T47D (cell line): ENCODE measurements at places on chromosomes 12 and 14.
A peak's percentile ranks its signal among the peaks of the same experiment; 100 is the strongest.

DNA sequence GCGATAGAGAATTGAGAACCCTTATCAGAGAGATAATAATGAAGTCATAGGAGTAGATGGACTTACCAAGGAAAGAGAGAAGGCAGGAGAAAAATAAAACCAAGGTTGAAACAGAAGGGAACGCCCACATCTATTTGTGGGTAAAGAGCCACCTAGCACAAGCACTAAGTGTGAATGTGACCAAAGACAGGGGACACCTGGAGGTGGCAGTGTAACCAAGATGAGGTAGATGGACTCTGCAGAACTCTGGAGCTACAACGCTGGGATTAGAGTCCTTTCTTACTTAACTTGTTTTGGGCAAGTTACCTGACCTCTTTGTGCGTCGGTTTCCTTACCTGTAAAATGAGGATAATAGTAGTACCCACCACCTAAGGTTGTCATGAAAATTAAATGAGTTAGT is 101.9 kb downstream of the SLC5A8 start:
- peak; percentile 50 for DNase-seq

GRCh38 chr12:88503281-88503703 is 77.0 kb downstream of the KITLG start:
- DNase-seq = no peak

- no peak for DNase-seq
These were observed 3.9 kb upstream of the GDF11 start for GRCh38 chr12:55739025-55739378.

GRCh38 chr14:73749706-73750530 is 35.7 kb upstream of the PNMA1 start:
- no peak for DNase-seq

- DNase-seq = no peak
These were observed 195.7 kb upstream of the LRIG3 start for GRCh38 chr12:59115995-59116394.

DNA sequence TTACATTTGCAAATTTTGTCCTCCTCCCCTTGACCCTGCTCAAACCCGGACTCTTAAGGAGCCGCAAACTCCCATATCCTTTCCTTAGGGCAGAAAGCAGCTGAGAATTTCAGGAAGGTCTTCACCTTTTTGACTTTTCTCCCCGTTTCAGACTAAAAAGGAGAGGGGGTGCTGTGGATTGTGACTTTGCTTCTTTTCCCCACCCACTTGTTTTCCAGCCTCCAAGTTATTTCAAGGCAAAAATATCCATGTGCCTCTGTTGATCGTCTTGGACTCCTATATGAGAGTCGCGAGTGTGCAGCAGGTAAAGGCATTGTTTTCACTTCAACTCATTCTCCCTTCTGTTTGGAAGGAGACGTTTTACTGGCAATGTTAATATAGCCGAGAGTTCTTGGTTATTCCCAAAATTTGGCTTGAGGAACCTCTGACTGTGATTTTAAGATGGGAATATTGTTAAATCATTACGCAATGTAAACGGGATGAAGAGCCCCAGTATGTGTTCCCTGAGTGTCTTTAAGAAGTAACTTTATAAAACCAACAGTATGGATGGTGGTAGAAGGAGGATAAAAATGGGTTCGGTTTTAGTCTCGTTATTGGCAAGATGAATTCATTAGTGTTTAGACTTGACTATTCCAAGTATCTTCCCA is 663 bp downstream of the LRRK2 start:
- DNase-seq = peak; percentile 44

DNA sequence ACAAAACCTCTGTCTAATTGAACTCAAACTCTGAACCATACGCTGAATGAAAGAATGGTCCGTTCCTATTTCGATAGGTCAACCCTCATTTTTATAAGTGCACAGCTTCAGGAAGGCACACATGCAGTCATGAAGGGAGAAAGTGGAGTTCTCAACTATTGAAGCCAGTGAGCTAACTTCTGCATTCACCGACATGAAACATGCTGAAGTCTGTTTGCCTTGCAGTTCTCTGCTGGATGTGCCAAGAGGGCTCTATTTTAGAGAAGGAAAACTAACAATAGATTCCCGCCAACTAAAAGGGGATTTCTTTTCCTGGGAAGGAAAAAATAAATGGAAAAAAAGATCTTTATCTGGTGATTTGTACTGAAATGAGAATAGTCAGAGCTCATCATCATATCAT is 191.0 kb upstream of the PLEKHG7 start:
- DNase-seq = no peak
